Stimulated activated CD8-positive, alpha-beta memory T cell treated with anti-CD3 and anti-CD28 coated beads, Interleukin-15, amount 100 ng/mL, for 24 hours (primary cell): ENCODE measurements at places on chromosomes 6 and 20.

DNA sequence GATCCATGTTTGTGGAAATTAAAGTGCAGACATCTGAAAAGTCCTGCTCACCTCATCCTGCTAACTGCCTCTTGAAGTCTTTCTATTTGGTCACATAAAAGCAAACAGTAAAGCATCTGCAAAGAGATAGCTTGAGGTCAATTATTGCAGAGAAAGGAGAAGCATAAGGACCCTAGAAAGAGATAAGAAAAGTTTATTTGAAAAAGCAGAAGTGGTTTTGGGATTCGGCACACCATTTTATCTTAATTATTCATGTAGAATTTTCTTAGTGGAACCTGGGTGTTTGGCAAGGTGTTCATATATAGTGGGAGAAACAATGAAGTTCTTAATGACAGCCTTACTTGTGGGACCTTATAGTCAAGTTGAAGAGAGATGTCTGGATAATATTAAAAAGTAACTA lies 280.8 kb downstream of the CENPW start:
- no peak for DNase-seq

DNA sequence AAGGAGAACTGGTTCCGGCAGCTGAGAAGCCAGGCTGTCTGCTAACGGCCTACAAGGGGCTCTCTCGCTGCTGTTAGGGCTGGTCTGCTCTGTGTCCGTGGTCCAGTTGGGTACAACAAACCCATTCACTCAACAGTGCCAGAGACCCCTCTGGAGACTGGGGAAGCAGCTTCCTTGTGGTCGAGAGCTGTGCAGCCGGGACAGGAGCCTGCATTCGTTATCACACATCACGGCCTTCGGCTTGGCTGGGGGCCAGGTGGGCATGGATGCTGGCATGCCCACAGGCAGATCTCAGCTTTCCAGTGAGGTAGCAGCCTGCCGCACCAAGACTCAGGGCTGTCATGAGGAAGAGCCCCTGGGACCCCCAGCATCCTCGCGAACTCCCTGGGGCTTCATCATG lies 124.7 kb downstream of the PREX1 start:
- DNase-seq, result no peak

DNA sequence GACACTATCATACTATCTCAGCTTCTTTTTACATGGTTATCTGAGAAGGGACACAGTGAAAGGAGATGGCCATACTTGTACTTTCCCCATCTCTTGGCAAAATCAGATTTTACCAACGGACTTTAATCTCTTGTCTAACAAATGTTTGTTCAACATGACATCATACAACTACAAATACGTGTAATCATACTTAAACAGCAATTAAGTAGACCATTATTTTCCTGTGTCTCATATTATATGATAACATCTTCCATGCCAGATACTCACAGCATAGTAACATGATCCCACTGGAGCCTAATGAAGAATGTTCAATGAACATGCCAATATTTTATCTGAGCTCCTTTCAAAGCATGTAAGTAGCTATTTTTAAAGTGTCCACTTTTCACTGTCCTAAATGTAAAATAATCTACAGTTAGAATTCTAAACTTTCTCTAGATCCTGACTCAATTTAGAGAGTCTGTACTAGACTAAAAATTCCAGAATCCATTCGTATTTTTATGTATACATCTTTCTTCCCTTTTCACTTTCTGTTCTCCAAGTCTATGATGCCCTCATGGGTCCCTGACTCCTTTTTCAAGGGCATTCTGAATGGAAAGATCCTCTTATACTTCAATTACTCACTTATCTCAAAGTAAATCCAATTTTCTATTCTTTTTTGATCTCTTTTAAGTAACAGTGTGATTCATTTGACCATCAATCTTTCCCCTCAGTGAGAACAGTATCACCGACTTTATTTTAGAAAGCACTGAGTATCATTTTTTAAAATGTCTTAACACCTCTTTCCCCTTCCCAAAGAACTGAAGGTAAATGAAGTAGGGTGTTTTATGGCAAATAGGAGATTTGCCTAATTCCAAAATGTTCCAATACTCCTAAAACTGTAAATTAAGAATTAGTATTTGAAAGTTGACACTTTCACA lies 133.5 kb downstream of the CDK19 start:
- no peak for DNase-seq

DNA sequence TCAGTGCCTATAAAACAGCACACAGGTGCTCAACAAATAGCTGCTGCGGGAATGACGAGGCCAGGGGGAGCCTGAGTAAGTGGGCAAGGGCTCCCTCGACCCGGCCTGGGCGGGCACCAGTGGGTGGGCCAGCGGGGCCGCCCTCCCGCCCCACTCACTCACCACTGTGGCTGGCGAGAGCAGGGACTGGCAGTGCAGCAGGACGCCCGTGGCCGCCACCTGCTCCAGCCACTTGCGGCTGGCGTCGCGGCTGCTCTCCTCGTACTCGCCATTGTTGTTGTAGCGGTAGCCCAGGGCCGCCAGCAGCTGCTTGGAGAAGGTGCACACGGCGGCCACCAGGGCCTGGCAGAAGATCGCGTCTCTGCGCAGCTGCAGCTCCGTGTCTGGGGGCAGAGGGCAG lies 191.5 kb downstream of the PREX1 start:
- DNase-seq, result no peak

DNA sequence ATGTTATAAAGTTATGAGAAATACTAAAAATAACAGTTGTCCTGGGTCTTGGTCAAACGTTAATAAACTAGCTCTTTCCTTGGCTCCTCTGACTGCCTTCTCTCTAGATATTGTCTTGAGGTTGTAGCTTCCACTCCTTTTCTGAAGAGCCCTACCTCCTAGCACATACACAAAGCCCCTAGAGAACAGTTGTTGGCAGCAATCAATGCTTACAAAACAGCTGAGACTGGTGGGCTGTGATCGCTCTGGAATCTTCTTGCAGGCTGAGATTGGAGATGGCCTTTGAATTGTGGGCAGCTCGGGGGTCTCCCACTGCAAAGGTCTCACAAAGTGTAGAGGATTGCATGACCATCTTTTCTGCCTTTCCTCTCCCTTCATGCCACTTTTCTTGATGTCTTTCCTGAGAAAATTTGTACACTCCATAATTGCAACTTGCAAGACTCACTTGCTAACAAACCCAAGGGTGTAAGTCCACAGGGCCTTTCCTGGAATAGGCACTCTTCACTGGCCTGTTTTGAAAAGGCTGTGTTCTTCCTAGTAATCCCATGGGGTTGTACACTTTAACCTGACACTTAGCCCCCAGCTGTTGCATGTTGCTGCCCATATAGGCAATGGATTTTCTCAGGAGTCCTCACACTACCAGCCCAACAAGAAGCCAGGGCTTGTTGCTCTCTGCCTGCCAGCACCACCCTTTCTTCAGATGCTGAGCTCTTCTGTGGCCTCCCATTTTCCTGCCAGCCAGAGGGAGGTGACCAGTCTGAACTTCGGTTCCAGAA lies 99.9 kb downstream of the TCP11 start:
- DNase-seq, result no peak

- DNase-seq, result no peak
Measured at GRCh38 chr6:113488061-113488460, 369.1 kb upstream of the MARCKS start.

- no peak for DNase-seq
Measured at GRCh38 chr6:111993342-111993741, 60.6 kb upstream of the CCN6 start.

DNA sequence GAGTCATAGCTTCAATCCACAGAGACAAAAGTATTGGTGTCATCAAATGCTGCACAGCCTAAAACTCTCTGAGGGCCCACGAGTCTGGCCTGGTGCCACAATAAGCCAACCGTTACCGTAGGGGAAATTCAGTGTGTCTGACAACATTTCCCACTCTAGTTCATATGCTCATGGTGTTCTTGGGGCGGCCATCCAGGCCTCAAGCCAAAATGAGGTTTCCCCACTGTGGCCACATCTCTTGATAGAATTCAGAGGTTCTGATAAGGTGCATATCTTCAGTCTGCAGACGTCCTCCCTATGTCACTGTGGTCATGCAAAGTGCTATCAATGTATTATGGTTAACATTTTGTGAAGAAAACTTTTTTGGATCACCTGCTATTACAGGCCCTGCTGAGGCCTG lies 627.7 kb downstream of the QKI start:
- DNase-seq, result no peak

DNA sequence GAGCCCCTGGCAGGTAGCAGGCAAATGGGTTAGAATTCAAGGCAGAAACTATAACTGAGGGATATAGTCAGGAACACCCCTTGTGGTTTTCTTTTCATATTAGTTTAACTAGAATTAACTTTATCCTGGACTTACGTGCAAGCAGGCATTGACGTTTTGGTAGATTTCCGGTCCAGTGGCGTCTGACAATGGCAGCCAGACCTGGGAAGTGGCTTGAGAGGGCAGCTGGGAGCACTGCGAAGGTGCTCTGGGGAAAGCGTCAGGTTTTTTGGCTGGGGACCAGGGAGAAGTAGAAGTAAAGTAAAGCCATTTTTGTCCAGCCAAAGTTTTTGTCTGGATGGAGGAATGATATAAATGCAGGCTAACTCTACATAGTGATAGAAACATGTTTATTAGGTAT lies 8.4 kb upstream of the ACSS1 start:
- DNase-seq, result no peak

- DNase-seq, result no peak
Measured at GRCh38 chr20:57445298-57445697, 54.1 kb downstream of the RBM38 start.

DNA sequence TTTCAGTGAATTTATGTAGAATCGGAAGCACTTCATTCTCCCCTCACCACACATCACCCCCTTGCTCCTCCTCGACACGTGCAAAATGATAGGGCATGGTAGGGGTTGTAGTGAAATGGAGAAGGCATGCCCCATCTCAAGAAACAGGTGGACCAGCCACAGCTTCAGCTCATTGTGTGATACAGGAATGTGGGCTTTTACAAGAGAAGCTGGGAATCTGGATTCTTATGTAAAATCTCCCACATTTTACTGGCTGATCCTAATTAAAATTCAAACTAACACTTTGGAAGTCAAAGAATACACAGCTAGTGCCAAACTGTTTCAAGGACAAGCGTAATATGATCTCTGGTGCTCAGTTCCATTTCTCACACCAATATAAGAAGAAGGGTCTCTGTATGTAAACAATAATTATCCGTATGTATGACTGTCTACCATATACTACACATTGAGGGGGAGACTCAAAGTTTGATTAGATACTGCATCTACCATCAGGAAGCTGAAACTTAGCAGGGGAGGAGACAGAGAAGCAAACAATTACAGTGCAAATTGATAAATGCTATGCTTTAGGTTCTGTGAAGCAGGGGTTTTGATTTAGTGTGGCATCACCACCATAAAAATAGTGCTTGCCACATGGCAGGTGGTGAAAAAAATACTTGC lies 24.3 kb upstream of the KIAA0408 start:
- DNase-seq, result no peak

DNA sequence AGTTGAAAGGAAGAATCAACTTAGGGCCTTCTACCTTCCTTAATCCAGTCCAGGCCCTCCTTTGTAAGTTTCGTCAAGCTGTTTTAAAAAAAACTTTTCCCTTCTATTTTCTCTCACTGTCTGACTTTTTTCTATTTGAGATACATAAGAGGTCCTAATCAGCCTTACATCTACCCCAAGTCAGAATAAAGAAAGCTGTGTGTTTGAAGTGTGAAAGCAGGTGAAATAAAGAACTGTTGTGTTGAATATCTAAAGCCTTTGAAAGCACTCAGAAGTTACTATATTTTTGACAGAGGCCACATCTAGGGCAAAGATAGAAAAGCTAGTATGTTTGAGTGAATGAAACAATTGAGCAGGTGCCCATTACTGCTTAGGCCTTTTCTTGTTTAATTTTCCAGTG lies 35.5 kb downstream of the SH3BGRL2 start:
- DNase-seq, result no peak

DNA sequence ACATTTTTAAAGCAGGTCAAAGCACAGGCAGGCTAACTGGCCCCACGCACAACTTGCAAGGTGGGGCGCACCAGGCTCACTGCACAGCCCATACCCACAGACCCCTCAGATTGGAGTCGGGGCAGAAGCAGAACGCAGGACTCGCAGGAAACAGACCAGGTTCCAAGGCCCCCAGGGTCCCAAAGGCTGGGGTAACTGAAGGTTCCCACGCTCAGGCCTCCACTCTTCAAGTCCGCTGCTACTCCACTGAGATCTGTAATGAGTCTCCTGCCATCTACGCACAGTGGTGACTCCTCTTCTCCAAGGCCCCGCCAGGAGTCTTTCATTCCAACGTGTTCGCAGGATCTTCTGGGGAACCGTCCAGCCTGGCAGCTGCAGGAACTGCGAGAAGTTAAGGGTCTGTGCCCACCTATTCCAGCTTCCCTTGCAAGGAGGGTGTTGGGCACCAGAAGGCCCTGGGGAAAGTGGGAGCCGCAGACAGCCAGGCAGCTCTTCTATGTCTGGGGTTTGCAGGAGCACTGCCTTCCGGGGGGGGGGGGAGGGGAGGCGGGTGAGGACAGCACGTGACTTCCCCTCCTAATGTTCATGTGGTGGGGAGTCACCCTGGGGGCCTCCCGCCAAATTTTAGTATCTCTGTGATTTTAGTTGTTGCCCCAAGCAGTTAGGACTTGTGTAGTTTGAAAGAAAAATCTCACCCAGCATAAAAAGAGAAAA lies 2.0 kb upstream of the TAF4 start:
- DNase-seq, result no peak

DNA sequence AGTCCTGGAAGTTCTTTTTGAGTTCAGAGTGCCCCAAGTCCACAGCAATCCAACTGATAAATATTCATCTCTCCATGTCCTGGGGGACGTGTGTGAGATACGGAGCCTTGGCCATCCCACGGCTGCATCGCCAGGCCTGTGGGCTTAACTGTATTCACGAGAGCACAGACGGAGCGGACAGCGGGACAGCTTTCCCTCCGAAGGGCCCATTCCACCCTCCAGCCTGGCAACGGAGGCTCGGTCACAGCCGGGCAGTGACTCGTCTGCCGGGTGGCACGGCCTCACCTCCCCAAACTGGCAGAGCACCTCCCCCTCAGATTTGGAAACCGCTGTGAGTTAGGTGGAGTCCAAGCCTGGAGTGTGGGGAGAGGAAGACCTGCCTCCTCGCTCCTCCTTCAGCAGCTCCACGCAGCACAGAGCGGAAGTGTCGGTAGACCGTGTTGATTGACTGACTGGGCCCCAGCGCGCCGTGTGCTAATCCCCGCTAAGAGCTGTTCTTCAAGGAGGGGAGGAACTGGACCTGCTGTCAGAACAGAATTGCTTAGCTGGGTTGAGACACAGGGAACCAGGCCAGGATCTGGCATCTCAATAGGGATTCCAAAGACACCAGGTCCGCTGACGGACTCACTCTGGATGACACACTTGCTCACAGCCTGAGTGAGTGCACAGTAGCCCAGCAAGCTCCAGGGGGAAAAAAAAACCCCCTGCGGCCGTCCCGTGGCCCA lies 10.9 kb downstream of the FOXF2 start:
- no peak for DNase-seq

DNA sequence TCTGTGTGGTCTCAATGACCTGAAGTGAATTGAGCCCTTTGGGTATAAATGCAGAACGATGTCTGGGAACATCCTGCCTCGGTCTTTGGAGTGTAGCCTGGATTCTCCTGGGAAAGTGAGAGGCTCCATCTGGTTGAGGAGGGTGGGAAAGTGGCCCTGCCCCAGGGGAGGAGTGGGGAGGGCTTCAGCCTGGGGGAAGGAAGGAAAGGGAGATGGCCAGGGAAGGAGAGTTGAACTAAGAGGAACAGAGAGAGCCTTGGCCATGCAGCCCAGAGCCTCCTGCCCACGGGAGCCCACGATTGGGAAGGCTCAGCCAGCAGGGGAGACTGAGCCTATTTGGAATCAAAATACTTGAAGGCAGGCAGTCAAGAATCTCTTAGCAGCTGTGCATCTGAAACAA lies 2.3 kb upstream of the EPB41L1 start:
- no peak for DNase-seq
